ENCODE measurements at places on chromosomes 16 and 17. TPM values are rescaled to one million over a fixed set of nuclear protein-coding genes. Genes with fewer than 3 reads are reported as not detected.

Gene TEKT1
- not detected for total RNA-seq

Gene ARHGDIG
- 8.1 TPM for total RNA-seq

Gene KRT40
- not detected for total RNA-seq

Gene CEMP1
- not detected for total RNA-seq

Gene COX11
- total RNA-seq: 38.5 TPM

Gene HAP1
- not detected for total RNA-seq

Gene CX3CL1
- total RNA-seq: 7.8 TPM

Gene HCRT
- total RNA-seq: not detected

Gene PTX4
- total RNA-seq: not detected

Gene PIK3R5
- total RNA-seq: 1.1 TPM

Gene CHCT1
- 0.44 TPM for total RNA-seq

Gene KRT9
- total RNA-seq: not detected

Gene NECAB2
- 0.99 TPM for total RNA-seq

Gene SLC52A1
- total RNA-seq: not detected

Gene KRT31
- not detected for total RNA-seq

Gene HID1
- total RNA-seq: 15.5 TPM
